ENCODE measurements at places on chromosomes 16 and 17.

GRCh38 chr17:16439303-16439791 is 24.0 kb downstream of the TRPV2 start:
- DNase-seq: peak; percentile 59

DNA sequence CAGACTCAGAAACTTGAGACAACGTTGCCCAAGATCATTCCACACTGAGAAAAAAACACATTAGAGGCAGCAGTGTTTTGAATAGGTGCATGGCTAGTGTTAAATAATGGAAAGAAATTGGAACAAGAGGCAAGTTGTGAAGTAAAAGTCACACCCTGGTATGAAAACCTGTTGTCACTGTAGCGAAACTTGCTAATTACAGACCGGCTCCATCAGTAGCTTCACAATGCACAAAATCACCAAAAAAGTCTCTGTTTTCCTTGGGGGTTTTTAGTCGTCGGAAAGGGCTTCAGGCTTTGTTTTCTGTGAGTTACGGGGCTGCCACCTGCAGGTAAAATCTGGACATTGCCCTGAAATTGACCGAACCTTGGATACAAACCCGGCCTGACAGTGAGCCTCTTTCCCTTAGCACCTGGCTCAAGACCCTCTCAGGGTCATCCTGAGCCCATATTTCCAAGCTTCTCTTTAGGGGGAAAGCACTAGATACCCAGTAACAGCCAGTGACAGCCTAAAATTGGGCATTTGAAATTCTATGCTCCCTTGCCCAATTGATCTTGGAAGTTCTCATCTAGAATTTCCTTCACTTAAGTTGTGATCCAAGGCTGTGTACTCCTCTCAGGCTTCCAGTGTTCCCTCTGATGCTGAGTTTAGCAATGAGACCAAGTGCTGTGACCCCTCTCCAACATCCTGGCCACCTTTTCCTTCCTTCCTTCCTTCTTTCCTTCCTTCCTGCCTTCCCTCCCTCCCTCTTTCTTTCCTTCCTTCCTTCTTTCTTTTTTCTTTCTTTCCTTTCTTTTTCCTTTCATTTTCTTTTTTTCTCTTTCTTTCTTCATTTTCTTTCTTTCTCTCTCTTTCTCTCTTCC is 7.2 kb upstream of the GRB2 start:
- peak; percentile 67 for DNase-seq

GRCh38 chr16:64253096-64253495 is 868.8 kb downstream of the CDH11 start:
- DNase-seq: no peak

GRCh38 chr16:28596840-28597691 is at the start of gene SULT1A2:
TSS of gene SULT1A2 (minus strand) at chr16:28597050. CDS start at chr16:28595930, 1,120 bp downstream.
- DNase-seq: no peak

- DNase-seq: no peak
Observed at GRCh38 chr17:58996968-58997367, 109.7 kb downstream of the TRIM37 start.

DNA sequence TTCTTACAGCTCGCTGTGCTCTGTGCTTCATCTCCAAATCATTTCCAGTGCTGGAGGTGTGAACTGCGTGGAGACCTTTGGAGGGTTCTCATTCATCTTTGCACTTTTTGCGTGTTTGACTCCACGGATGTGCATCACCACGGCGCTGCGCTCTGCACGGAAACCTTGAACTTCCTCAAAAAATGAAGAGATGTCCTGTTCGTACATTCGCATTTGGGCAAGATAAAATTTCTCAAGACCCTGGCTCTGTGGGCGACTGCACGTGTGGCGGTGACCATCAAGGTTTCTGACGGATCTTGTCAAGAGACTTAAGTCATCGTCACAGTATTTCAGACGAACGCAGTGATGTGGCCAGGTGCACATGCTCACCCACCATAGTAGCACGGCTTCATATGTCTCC is 10.3 kb upstream of the PVALEF start:
- no peak for DNase-seq

GRCh38 chr17:17358060-17358751 is 55.0 kb downstream of the NT5M start:
- no peak for DNase-seq

- DNase-seq: no peak
Observed at GRCh38 chr17:64499805-64500486, 3.1 kb upstream of the POLG2 start.

DNA sequence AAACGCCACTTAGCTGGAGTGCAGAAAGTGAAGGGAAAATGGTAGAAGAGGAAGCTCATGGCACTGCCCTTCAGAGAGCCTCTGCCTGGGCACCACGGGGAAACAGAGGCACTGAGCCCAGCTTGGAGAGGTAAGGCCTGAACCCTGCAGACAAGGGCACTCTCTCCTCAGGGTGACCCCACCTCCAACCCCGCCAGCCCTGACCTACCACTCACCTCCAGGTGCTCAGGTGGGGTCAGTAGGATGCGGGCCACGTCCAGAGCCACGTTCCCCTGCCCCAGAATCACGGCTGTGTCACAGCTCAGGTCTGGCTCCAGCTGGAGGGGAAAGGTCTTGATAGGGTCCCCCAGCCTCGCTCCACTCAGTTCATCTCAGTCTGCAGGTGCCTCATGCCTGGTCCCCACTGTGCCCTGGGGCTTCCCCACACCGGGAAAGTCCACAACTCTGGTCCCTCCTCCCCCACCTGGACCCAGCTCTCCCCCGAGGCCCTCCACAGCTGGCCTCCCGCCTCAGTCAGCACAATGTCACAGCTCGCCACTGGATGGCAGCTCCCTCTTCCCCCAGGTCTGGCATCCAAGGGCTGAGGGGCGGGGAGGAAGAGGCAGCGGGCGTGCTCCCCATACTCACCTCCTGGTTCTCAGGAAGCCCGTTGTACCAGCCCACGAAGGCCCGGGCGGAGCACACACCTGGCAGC is 6.0 kb upstream of the GRIN2C start:
- DNase-seq: no peak

DNA sequence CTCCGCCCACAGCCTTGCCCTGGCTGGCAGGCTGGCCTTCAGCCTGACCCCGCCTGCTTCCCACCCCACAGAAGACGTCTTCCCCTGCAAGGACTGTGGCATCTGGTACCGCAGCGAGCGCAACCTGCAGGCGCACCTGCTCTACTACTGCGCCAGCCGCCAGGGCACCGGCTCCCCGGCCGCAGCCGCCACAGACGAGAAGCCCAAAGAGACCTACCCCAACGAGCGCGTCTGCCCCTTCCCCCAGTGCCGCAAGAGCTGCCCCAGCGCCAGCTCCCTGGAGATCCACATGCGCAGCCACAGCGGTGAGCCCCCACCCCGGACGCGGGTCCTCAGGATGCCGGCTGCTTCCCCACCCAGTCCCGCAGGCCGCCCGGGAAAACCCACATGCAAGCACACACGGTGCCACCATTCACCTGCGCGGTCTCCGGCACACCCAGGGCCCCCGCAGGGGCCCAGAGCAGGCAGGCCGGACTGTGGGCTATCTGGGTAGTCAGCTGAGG is 38.2 kb upstream of the ZC3H18 start:
- DNase-seq: no peak

- DNase-seq: no peak
Observed at GRCh38 chr17:42796066-42796758, 2.3 kb downstream of the COA3 start.

DNA sequence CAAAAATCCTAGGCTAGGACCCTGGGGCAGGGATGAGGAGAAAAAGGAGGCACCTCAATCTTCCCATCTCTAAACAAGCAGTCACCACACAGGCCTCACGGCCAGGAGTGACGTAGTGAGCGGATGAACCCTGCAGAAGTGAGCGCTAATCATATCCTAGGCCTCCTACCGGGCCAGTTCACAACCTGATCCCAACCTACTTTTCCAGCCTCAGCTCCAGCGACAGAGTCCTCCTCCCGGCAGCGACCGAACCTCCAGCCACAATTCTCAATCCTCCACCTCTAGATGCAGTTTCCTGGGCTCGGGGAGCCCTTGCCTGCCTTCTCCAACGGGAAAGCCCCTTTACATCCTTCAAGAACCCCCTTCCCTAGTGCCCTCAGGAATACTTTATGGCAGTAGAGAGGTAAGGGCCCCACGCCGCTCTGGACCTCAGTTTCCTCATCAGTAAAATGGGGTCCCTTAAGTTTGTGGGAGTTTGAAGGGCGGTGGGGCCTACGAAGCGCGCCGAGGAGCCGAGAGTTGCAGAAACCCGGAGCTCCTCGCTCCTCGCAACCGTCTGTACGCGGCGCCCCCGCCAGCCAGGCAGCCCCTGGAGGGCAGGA is 1.4 kb downstream of the ZNF668 start:
- DNase-seq: peak; percentile 17

GRCh38 chr16:26770547-26770946 is 296.2 kb upstream of the C16orf82 start:
- DNase-seq: no peak

- DNase-seq: peak; percentile 49
Observed at GRCh38 chr17:38898291-38898679, 27.1 kb upstream of the LASP1NB start.

DNA sequence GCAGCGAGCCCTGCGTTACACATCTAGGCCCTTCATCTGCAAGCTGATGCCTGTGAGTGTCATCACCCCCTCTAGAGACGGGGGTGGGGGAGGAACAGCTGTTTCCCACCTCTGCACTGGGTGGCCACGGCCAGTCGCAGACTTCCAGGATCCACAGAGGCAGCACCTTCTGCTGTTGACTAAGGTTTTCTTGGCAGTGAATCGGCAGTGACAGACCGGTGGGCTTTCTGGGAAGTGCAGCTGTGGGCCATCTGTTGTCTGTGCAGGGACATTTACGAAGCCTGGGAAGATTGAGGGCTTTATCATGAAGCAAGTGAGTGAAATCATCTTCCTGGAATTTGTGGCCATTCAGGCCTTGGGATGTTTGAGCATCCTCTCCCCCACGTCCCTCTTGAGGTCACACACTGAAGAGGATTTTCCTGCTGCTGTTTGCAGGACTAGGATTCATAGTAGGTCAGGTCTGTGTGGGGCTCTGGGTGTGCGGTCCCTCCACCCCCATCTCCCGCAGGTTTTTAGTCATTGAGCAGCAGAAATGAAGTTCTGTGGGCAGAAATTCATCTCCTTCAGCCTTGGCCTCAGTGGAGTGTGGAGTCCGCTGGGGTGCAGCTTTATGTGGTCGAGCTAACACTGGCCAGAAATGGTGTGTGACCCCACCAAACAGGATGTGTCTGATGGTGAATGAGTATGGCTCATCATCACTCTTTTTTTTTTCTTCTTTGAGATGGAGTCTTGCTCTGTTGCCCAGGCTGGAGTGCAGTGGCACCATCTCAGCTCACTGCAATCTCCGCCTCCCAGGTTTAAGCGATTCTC is 12.0 kb downstream of the PGS1 start:
- DNase-seq: no peak

GRCh38 chr16:4795181-4795827 is at the start of gene SMIM22:
TSS of gene SMIM22 (plus strand) at chr16:4795369. CDS start at chr16:4795735, 366 bp downstream.
- no peak for DNase-seq

GRCh38 chr17:79706931-79707850 is 23.6 kb upstream of the ENPP7 start:
- DNase-seq: no peak

- no peak for DNase-seq
Observed at GRCh38 chr17:40666331-40666730, 1.4 kb upstream of the KRT222 start.

DNA sequence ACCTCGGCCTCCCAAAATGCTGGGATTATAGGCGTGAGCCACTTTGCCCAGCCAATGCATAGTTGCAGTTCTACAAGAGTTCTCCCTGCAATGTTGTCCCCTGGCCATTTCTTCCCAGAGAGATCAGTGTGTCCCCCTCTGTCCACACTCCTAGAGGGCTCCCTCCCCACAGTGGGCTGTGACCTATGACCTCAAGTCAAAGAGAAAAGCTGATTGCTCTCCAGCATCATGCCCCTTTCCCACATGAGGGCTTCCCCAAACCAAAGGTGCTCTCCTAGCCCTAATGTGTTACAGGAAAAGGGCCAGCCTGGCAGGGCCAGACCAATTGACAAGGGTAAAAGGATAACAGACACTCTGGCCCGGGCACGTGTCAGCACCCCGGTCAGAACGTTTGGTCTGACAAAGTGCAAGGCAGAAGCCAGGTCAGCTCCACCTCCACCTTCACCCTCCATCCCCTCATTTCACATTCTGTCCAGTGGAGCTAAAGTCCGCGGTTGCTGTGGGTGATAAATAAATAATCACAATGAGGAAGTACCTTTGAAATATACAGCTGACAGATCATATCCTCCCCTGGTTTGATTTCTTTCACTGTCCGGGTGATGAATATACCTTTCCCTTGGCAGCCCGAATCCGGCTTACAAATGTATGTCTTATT is 17.8 kb downstream of the TTLL6 start:
- no peak for DNase-seq

- no peak for DNase-seq
Observed at GRCh38 chr16:4500272-4500671, 24.1 kb downstream of the HMOX2 start.

GRCh38 chr16:89602273-89602951 is 11.0 kb upstream of the DPEP1 start:
- peak; percentile 49 for DNase-seq

GRCh38 chr16:19481769-19482168 is 40.1 kb downstream of the GDE1 start:
- DNase-seq: no peak
